ENCODE measurements at places on chromosomes 5 and 9. TPM values are rescaled to one million over a fixed set of nuclear protein-coding genes. Genes with fewer than 3 reads are reported as not detected.

PCDHB6 gene
- polyA plus RNA-seq: 2.6 TPM

SPEF2 gene
- 38.2 TPM for polyA plus RNA-seq

DNA sequence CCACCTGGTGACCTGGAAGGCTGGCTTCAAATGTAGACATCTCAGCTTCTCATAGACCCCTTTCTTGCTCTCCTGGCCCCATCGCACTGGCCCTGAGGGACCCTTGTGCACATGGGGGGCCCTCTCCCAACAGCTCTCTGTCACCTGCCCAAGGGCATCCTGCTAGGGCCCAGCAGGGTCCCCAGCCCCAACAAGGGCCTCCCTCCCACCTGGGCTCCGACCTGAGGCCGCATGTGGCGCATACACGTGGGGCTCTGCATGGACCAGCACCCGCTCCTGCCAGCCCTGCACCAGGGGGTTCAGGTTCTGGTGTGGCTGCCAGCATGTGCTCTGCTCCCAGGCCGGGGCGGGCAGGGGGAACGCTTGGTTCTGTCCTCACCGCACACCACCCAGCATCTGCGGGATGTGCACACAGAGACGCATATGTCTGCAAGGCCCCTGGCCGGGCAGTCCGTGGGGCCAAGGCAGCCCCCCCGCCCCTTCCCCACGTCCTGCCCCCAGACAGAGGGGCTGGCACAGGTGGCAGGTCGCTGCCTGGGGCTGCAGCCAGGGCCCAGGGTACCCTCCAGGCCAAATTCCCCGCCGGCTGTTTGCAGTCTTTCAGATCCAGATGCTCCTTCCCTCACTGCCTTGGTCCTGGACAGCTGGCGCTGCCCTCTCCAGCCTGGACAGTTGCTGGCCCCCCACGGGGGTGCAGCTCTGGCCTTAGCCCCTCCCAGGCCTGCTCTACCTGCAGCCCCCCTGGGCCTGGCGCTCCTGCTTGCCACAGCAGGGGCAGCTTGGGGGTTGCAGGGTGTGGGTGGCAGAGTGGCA lies 17.9 kb upstream of the NRARP start:
- no peak for DNase-seq

GRCh38 chr5:151132963-151133362 lies 24.6 kb downstream of the ANXA6 start:
- DNase-seq: no peak

DNA sequence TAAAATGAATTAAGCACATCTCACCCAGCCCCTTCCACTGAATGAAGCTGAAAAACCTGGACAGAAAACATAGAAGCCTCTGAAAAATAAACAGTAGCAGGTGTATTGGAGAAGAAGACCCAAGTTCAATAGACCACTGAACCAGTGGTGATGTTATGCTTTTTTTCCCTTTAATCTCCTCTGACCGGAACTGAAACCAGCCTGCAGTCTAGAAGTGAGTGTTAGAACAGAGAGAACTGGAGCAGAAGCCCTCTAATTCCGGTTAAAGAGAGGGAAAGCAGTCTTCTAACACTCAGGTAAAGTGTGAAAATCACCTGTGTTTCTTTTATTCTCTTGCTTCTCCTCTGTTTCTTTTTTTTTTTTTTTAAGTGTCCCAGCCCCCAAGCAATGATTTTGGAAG lies 83.5 kb upstream of the CCL21 start:
- DNase-seq: no peak

Data from left renal cortex interstitium (tissue), 4 donors.